ENCODE measurements at places on chromosomes 1 and 21.

DNA sequence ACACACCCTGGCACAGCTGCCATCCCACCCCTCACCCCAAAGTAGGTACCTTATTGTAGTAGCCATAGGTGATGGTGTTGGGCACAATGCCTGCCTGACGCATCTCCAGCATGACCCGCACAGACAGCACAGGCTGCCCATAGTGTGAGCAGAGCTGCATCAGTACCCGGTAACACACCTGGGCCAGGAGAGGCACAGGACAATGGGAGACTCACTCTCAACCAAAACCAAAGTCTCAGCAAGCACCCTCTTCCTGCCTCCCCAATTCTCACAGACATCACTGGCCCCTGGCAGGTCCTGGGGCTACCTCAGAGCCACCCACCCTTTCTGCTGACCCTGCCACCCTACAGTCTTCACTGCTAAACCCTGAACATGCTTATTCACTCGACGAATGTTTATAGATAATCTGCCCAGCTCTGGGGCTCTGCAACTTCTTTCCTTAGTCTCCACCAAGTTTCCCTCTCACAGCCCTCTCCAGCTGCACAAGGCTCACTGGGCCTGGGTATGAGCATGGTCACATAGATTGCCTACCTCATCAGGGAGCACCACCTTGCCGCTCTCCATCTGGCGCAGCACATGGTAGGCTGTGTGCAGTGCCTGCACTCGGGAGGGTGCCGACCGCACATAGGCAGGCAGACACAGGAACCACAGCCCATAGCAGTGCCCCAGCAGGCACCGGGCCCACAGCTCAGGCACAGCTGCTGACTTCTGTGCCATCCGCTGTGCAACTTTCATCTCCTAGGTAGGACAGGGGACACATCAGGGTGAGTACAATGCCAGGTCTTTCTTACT is 10.3 kb downstream of the DENND4B start:
- no peak for DNase-seq

DNA sequence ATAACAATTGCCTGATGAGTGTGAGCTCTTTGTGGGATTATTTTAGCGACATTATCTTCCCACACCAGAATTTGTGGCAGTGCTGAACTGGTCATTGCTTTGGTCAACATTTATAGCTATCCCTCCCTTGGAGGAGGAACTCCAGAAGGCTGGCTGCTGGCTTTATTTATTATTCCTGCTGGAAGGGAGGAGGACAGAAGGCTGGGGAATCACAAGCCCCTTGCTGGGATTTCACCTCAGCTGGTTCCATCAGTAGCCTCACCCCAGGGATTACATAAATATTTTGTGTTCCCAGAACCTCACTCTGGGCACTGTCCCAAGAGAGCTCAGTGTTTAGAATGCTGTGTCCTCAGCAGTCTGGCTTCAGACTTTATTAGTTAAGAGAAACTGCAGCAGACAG is 102.8 kb upstream of the C1orf21 start:
- no peak for DNase-seq

GRCh38 chr1:166900987-166901386 is 24.9 kb upstream of the TADA1 start:
- DNase-seq: no peak

- DNase-seq: no peak
Measured at GRCh38 chr21:42561762-42562650, 48.4 kb downstream of the SLC37A1 start.

- no peak for DNase-seq
Measured at GRCh38 chr1:184622136-184622823, 132.4 kb downstream of the EDEM3 start.
